Ureter (tissue), 1 donor: ENCODE measurements at places on chromosomes 2 and 18. TPM values are rescaled to one million over a fixed set of nuclear protein-coding genes. Genes with fewer than 3 reads are reported as not detected.

Gene RAB27B
- 42.1 TPM for total RNA-seq

Gene TUBA3D
- total RNA-seq = not detected

Gene CTAGE1
- total RNA-seq = not detected

Gene COL3A1
- total RNA-seq = 174 TPM

Gene REG1B
- not detected for total RNA-seq

Gene MPV17
- total RNA-seq = 77.1 TPM

Gene ST8SIA3
- total RNA-seq = not detected

Gene GALNT3
- 41.5 TPM for total RNA-seq

Gene LIMS4
- 1.6 TPM for total RNA-seq

Gene QPCT
- 23.6 TPM for total RNA-seq

Gene KIAA2012
- not detected for total RNA-seq

Gene SLC9A2
- 21.1 TPM for total RNA-seq

Gene SCYGR8
- not detected for total RNA-seq

Gene DNAJC5G
- total RNA-seq = not detected

Gene CCDC74B
- 1.7 TPM for total RNA-seq

Gene FIGN
- total RNA-seq = 8.0 TPM

Gene FSHR
- total RNA-seq = not detected

Gene TFCP2L1
- 15.7 TPM for total RNA-seq

Gene IL1RN
- total RNA-seq = 80.2 TPM

Gene RIT2
- not detected for total RNA-seq

Gene CARF
- 20.6 TPM for total RNA-seq

Gene HOXD3
- 28.2 TPM for total RNA-seq

Gene STPG4
- total RNA-seq = not detected

Gene DNER
- 0.34 TPM for total RNA-seq

Gene PLGLB1
- total RNA-seq = 1.7 TPM

Gene BMP10
- total RNA-seq = not detected

Gene SP110
- total RNA-seq = 26.1 TPM

Gene CRYBA2
- total RNA-seq = not detected

Gene PROKR1
- not detected for total RNA-seq

Gene IL36B
- not detected for total RNA-seq

Gene CDK15
- total RNA-seq = 2.3 TPM

Gene ACOXL
- 52.7 TPM for total RNA-seq

Gene CFAP65
- total RNA-seq = not detected

Gene AQP12B
- total RNA-seq = not detected

Gene ARHGEF4
- 16.4 TPM for total RNA-seq

Gene NBAS
- 55.1 TPM for total RNA-seq

Gene KCNF1
- 0.60 TPM for total RNA-seq

Gene KYNU
- total RNA-seq = 18.7 TPM

Gene BCL2
- 13.3 TPM for total RNA-seq

Gene RAB10
- 180 TPM for total RNA-seq

Gene CROCC2
- 0.23 TPM for total RNA-seq

Gene CYP1B1
- 12.3 TPM for total RNA-seq

Gene GLS
- 105 TPM for total RNA-seq

Gene NDC80
- 0.91 TPM for total RNA-seq

Gene MATN3
- 2.2 TPM for total RNA-seq

Gene GALM
- 12.7 TPM for total RNA-seq

Gene TGFA
- 17.8 TPM for total RNA-seq

Gene ABHD1
- 0.78 TPM for total RNA-seq

Gene SCYGR4
- not detected for total RNA-seq

Gene PDCD1
- 0.57 TPM for total RNA-seq

Gene CASP10
- 16.6 TPM for total RNA-seq

Gene ZNF396
- total RNA-seq = 4.8 TPM

Gene FASTKD1
- total RNA-seq = 27.7 TPM

Gene CLEC4F
- 1.2 TPM for total RNA-seq

Gene NEU2
- not detected for total RNA-seq

Gene ITPRIPL1
- total RNA-seq = 1.7 TPM

Gene C1QL2
- total RNA-seq = not detected

Gene SCG2
- total RNA-seq = 0.39 TPM

Gene POMC
- total RNA-seq = 0.68 TPM
